ENCODE measurements at places on chromosomes 7 and 10. TPM values are rescaled to one million over a fixed set of nuclear protein-coding genes. Genes with fewer than 3 reads are reported as not detected.

Gene C10orf62
- not detected for total RNA-seq

Gene DPYSL4
- 1.9 TPM for total RNA-seq

Gene LRWD1
- total RNA-seq, result 19.4 TPM

Gene OR2A1
- total RNA-seq, result 0.16 TPM

Gene RBP3
- not detected for total RNA-seq

DNA sequence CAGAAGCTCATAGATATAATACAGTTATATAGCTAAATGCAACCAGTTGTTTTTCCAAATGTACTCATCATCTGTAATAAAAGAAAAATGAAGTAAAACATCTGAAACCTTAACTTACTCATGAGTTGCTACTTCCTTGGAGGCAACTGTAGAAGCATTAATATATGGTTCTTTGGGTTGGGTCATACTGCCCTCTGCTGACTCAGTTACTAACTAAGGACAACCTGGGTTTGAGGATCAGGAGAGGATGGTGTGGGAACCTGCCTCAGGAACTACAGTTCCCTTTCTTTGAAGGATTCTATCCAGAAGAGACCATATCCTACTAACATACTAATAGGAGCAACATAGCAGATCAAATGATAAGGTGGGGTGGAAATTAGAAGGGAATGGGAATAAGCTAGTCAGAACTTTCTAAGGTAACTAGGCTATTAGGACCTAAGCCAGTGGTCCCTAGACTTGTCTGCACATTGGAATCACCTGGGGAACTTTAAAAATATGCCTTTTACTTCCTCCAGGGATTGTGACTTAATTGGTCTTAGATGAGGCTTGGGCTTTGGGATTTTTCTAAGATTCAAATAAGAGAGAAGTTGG lies 20.7 kb downstream of the COX15 start:
- no peak for DNase-seq

- no peak for DNase-seq
These were observed 448.1 kb upstream of the PODXL start for GRCh38 chr7:132004529-132004928.

DNA sequence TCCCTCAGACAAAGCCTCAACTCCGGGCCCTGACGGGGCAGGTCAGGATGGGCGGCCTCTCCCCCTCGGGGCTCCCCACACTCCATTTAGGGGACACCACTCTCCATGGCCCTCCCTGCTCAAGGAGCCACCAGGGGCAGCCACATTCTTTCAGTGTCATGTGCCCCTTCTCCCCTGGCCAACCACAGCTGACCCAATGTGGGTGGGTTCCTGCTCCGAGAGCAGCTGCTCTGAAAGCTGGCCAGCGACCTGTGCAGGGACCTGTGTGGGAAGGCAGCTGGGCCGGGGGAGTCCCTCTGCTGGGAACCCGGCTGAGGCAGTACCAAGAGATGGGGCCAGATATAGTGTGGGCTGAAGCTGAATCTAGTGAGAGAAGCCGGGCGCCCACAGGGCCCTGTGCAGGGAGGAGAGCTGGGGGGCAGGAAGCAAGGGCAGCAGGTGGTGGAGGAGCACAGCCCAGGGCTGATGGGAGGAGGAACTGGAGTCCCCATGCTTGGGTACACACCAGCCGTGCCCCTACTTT lies 40.6 kb upstream of the NPFFR1 start:
- DNase-seq, result peak; percentile 47

DNA sequence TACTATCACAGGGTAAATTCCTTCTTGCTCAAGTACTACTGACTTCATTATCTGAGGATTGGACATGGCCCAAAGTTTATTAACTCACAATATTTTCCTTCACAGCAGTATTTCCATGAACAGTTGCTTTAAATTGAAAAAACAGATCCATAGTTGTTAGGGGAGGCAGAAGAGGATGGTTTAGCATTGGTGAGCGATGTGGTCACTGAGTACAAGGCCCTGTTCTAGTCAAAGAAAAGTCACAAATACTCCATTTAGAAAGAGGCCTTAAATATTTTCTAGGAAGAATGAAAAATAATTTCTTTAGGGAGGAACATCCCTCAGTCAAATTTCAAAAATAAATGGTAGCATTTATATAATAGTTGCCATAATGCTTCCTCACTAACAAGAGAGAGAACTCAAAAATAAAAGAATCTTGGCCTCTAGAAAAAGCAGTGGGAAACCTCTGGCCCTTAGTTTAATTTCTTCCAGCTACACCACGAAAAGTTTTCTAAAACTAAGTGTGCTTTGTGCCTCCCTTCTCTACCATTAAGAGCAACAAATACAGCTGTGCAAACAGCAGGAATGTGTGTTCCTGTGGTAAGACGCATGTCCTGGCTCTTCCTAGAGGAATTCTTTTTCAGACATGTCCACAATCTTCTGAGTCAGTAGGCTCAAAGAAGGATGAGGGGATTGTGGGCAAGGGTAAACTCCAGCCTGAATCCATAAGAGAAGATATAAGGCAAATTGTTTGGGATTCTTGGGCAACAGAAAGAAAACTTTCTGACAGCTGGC lies 105.7 kb downstream of the HOXA1 start:
- DNase-seq, result no peak

- DNase-seq, result no peak
These were observed 186.2 kb downstream of the CFTR start for GRCh38 chr7:117666031-117666430.

DNA sequence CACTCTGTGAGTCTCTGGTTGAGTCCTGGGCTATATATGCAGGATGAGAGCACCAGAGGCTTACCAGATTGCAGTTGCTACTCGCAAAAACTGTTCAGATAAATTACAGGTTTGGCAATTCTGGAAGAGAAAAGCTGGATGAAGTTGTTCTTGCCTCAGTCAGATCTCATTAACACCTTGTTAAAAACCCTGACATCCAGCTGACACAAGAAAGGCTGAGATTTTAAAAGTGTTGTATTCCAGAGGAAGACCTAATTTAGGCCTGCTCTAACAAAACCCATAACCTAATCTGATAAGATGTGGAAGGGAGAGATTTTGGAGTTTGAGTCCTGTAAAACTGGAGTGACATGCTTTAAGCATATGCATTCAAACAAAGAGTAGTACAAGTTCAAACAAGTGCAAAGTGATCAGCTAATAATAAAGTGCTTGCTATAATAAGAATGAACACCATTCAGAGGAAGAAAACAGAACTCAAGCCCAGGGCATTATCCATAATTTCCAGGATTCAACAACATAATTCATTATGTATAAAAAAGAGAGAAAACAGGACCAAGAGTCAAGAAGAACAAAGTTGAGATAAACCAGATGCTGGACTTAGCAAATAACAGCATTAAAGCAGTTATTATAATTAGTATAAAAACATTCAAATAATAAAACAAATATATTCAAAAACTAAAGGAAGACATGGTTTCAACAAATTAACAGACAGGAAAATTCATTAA lies 135.5 kb downstream of the CD36 start:
- DNase-seq, result no peak

- DNase-seq, result no peak
These were observed 26.5 kb downstream of the BTBD16 start for GRCh38 chr10:122297583-122297982.

GRCh38 chr10:57992321-57993077 lies 275.2 kb downstream of the IPMK start:
- no peak for DNase-seq

DNA sequence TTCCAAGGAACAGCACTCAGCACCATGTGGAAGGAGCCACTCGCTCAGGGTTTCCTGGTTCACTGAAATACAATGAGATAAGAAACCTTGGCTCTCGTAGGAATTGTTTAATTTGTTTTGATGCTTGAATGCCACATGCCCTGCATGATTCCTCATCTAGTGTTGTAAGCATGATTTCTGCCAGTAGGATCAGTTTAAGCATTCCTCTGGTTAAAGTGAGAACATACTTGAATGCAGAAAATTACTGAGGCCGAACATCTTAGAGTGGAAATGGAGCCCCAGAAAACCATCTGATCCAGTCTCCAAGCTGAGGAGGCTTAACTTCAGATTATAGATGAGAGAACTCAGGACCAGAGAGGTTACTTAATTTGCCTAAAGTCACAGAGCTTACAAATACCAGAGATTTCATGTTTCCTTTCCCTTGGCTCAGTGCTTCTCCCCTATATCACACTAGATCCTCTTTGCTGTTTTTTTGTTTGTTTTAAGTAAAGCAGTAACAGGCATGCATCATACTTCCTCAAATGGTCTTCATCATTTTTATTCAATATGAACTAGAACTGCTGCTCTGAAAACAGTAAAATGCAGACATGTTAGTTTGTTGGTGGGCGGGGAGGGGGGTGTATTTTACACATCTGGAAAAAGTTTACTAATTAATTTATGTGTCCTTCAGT lies 125.1 kb downstream of the ADAM12 start:
- DNase-seq, result no peak

DNA sequence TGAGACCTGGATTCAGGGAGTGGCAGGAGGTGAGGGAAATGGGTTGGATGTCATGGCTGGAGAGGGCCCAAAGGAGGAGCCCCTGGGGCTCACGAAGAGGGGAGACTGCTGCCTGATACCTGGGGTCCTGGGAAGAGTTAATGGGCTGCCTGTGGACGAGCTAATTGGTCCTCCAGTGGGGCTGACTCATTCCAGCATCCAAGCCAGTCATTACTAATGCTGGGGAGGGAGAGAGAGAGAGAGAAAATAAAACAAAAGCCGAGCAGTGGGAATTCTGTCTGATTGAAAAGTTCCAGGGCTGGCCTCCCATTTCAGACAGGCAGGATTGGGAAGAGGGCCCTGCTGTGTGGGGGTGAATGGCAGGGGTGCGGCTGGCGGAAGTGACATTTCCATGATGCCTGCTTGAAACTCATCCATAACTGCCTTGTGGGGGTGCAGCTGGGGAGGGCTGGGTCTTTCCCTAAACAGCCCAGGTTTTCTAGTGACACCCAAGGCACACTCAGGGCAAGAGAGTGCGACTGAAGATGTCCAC lies 297.8 kb downstream of the RPS24 start:
- DNase-seq, result peak; percentile 73

GRCh38 chr7:148962440-148962822 lies 65.9 kb downstream of the PDIA4 start:
- no peak for DNase-seq
